Sciatic nerve (tissue), 2 donors: ENCODE measurements at places on chromosomes 7 and 10. TPM values are rescaled to one million over a fixed set of nuclear protein-coding genes. Genes with fewer than 3 reads are reported as not detected.

GRCh38 chr10:24223953-24224352 lies 15.0 kb downstream of the KIAA1217 start:
- no peak for DNase-seq

Gene OR2A1
- 0.22 TPM for total RNA-seq

GRCh38 chr7:960269-960871 lies 5.9 kb upstream of the ADAP1 start:
- no peak for DNase-seq

- DNase-seq: no peak
Observed at GRCh38 chr10:23293145-23293724, 51.4 kb downstream of the C10orf67 start.

DNA sequence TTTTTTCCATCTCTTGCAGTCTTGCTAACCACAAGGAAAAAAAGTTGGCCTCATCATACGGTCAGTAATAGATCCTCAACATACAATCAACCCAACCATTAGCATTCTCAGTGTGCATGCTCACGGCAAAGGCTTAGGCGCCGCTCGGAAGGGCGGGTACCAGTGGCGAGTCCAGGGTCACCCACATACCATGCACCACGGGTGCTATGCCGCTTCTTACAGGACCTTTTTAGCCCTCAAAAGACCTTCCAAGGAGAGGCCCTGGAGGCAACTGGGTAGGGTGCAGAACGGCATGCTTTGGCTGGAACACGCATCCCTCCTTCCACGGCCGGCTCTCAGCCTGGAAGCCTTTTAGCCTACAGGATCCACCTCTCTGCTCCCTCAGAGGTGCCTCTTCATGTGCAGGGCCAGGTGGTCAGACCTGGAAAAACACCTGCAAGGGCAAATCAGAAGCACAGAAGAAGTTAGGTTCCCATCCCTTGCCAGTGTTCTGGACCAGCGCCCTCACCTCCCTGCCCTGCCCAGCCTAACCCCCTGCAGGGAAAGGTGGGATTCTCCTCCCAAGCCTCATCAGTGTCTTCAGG lies 5.8 kb downstream of the KLF6 start:
- no peak for DNase-seq

- DNase-seq: no peak
Observed at GRCh38 chr10:3757638-3758490, 27.1 kb downstream of the KLF6 start.

Gene GIMAP1
- total RNA-seq: 8.5 TPM

GRCh38 chr7:107232568-107233090 lies 63.8 kb downstream of the HBP1 start:
- no peak for DNase-seq

Gene FXYD4
- not detected for total RNA-seq

DNA sequence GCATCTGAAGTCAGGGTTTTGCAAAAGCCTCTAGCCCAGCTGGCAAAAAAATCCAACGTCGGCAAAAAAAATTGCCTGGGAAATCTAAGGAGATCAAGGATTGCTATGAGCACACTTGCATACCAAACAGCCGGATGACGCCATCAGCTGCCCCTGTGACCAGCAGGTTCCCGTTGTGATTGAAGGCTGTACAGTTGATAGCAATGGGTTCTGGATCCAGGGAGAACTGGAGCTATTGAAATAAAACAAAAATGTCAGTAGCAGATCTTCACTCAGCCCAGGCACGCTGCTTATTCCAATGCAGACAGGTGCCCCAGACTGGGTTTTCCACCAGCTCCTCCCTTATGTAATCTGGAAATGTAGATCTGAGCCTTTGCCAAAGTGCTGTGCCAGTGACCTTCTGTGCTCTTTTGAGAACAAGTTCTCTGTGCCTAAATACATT lies 18.7 kb upstream of the CYREN start:
- DNase-seq: no peak

GRCh38 chr7:143005632-143006260 lies 21.2 kb downstream of the OR9A2 start:
- DNase-seq: no peak

Gene OPALIN
- not detected for total RNA-seq

DNA sequence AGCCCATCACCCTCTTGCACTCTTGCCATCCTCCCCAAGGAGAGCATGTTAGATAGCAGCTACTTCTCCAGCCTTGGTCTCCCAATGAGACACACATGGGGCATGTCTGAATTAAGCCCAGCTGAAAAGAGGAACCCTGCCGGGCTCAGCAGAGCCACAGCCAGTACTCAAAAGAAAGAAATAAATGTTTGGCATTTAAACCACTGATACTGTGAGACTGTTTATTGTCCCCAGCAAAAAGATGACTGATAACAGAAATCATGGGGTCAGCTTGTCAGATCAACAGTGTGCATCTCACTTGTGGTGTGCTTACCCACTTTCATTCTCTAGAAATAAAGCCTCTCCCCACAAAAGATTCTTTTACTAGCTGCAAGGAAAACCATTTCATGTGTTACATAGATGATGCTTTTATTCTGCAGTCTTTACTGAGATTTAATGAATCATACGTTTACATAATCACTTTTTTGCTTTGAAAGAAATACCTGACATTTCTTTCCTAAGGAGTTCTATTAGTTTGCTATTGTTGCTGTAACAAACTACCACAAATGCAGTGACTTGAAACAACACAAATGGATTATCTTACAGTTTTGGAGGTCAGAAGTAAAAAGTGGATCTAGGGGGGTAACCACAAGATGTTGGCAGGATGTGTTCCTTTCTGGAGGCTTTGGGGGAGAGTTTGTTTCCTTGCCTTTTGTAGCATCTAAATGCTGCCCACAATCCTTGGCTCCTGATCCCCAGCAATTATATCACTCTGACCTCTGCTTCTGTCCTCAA lies 20.9 kb downstream of the ANKRD7 start:
- DNase-seq: no peak

GRCh38 chr10:7192061-7192460 lies 218.8 kb downstream of the SFMBT2 start:
- DNase-seq: no peak

DNA sequence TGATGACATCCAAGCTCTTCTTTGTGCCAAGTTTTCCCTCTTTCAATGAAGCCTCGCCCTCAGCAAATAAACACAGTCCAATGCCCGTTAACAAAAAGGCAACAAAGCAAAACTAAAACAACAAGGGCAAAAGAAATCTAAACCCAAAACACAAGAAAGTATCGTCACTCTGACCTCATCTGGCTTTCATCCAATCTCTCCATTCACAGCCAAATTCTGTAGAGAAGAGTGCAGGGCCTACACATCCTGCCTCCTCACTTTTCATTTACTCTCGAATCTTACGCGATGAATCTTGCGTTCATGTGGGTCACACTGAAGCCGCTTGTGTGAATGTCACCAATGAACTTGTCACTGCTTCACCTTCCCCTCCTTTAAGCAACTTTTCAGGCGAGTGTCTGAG lies 15.9 kb upstream of the AKR1E2 start:
- DNase-seq: no peak

Gene OR2A42
- total RNA-seq: 0.27 TPM

Gene ACTA2
- 573 TPM for total RNA-seq

- no peak for DNase-seq
Observed at GRCh38 chr7:20839196-20839735, 52.6 kb upstream of the SP8 start.

Gene RPEL1
- total RNA-seq: not detected

GRCh38 chr7:27462575-27463270 lies 200.0 kb downstream of the HIBADH start:
- no peak for DNase-seq

DNA sequence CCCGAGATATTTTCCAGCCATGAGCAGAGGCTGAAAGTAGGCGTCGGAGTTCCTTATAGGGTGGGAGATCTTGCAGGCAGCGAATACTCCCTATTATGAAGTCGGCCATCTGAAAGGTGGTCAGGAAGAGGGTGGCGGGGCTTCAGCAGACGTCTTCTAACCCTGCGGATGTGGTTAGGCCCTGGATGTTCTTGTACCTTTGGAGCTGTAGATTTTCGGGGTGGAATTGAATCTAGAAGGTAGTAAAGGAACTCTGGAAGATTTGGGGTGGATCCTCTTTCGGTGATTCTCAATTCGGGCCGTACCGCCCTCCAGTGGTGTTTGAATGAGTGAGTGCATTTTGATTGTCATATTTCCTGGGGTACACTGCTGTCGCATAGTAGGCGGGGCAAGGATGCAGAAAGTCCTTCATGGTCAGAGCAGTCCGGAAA lies 635 bp downstream of the NUP205 start:
- no peak for DNase-seq

- DNase-seq: no peak
Observed at GRCh38 chr7:37822946-37823345, 25.5 kb upstream of the NME8 start.

- no peak for DNase-seq
Observed at GRCh38 chr10:5895365-5895764, 5.3 kb downstream of the FBH1 start.

- DNase-seq: no peak
Observed at GRCh38 chr7:7051206-7051877, 131.0 kb upstream of the C1GALT1 start.

Gene CPSF4
- total RNA-seq: 38.0 TPM

Gene RARRES2
- 261 TPM for total RNA-seq

DNA sequence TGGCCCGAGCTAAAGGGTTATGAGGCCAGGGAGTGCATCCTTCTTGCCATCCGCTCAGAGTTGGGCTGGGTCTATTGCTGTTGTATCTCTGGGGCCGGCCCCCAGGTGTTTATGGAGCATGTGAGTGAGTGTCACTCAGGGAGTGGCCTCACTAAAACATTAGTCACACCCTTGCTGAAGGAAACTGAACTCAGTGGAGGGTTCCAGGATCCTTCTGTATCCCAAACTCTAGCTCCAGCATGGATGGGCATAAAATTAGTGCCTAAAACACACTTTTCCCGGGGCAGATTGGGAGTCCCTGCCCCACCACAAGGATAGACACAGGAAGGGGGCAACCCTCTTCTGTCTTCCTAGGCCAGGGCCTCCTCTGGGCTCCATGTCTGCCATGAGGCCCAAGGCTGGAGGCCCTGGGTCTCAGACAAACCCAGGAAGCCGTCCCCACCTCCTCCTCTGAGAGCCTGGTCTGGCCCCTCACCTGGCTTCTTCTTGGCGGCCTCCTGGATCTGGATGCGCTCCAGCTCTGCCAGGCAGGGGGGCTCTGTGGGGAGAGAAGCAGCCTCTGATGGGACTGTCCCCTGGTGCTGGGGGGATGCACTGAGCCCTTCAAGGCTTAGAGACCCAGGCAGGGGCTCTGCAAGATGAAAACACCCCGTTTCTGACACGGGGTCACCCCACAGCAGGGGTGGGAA lies 24.5 kb downstream of the SPOCK2 start:
- no peak for DNase-seq

DNA sequence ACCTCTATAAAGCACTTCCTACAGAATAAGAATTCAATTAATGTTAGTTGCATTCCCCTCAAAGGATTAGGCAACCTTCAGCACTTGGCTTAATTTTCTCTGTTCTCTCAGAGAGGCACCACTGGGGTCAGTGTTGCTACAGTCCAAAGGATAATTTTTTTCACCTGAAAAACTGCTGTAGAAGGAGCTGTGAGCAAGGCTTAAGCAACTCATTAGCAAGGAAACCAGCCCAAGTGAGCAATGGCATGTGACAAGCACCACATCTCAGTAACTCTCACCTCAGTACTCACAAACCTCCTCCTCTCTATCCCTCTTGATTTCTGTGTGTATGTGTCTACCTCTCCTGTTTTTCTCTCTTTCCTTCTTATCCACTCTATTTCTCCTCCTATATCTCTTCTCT lies 55.9 kb downstream of the DGKI start:
- DNase-seq: no peak
